Heart left ventricle (tissue), 16 donors: ENCODE measurements at places on chromosomes 16 and 17. TPM values are rescaled to one million over a fixed set of nuclear protein-coding genes. Genes with fewer than 3 reads are reported as not detected.

RNF222 gene
- total RNA-seq: not detected

CCL3 gene
- 0.21 TPM for total RNA-seq

HOXB9 gene
- not detected for total RNA-seq

UBE2Z gene
- total RNA-seq: 41.0 TPM

TAF15 gene
- total RNA-seq: 121 TPM

CASKIN2 gene
- 40.8 TPM for total RNA-seq

NUTF2 gene
- total RNA-seq: 66.5 TPM

CMTM2 gene
- not detected for total RNA-seq

ALDH3A1 gene
- total RNA-seq: not detected

SYT17 gene
- 0.23 TPM for total RNA-seq

AIPL1 gene
- not detected for total RNA-seq

MPP3 gene
- 25.3 TPM for total RNA-seq

MYLK3 gene
- total RNA-seq: 176 TPM

CA4 gene
- 17.7 TPM for total RNA-seq

AOC2 gene
- total RNA-seq: 0.32 TPM

ATP2C2 gene
- total RNA-seq: not detected

LPO gene
- total RNA-seq: not detected
